ENCODE measurements at places on chromosomes 1 and 21.

- no peak for DNase-seq
These were observed 34.7 kb upstream of the LRRC3 start for GRCh38 chr21:44420416-44421205.

DNA sequence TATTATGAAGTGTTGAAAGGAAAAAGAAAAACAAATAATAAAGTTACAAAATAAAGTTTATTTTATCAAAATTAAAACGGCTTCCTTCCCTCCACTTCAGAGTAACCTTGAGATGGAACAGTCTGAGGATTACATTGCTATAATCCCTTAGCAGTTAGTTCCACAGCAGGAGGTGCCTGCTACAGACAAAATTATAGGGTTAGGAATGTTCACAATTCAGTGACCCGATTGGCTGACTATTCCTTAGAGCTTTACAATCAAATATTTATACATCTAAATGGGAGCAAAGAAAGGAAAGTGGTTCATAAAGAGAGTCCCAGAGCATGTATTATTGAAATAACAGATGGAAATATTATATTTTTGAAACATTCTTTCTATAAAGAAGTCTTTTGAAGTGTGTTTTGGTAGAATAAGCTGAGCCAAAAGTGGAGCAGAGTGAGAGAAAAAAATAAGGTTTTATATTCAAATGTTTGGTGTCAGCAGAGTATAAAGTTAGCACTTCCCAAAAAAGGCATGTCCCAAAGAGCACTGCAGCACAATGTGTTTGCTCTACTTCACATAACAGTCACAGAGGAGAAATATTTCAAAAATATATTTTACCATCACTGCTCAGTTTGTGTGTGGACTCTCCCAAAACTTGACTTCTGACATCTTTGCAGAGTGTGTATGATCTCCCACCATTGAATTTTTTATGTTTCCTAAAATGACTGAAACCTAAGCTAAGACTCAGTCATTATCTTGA is 71.4 kb upstream of the GORAB start:
- no peak for DNase-seq

- no peak for DNase-seq
These were observed 155.0 kb downstream of the PIGK start for GRCh38 chr1:77064246-77064645.

- DNase-seq = no peak
These were observed 17.7 kb downstream of the CD1E start for GRCh38 chr1:158371188-158371953.

DNA sequence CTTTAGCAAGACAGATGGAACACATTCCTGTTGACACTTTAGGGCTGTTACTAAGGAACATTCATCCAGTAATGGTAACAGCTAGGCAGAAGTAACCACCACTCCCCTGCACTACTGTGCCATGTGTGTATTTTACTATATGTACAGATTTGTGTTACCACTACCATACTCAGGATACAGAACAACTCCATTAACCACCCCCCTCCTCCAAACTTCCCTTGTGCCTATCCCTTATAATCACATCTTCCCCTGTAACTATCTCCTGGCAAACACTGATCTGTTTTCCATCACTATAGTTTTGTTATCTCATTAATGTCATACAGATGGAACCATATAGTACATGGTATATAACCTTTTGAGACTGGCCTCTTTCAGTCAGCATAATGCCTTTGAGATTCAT is 3.9 kb upstream of the POU2F1 start:
- no peak for DNase-seq

GRCh38 chr1:169060043-169060722 is 46.3 kb upstream of the ATP1B1 start:
- no peak for DNase-seq

- no peak for DNase-seq
These were observed 3.6 kb upstream of the GPR61 start for GRCh38 chr1:109535971-109536491.

GRCh38 chr1:112504661-112505399 is 3.9 kb upstream of the WNT2B start:
- no peak for DNase-seq

GRCh38 chr1:235030919-235031596 is 97.6 kb downstream of the TOMM20 start:
- DNase-seq = no peak

- DNase-seq = peak; percentile 61
These were observed 757.3 kb downstream of the LTN1 start for GRCh38 chr21:28235169-28235895.
